ENCODE measurements at places on chromosomes 7 and 10.

DNA sequence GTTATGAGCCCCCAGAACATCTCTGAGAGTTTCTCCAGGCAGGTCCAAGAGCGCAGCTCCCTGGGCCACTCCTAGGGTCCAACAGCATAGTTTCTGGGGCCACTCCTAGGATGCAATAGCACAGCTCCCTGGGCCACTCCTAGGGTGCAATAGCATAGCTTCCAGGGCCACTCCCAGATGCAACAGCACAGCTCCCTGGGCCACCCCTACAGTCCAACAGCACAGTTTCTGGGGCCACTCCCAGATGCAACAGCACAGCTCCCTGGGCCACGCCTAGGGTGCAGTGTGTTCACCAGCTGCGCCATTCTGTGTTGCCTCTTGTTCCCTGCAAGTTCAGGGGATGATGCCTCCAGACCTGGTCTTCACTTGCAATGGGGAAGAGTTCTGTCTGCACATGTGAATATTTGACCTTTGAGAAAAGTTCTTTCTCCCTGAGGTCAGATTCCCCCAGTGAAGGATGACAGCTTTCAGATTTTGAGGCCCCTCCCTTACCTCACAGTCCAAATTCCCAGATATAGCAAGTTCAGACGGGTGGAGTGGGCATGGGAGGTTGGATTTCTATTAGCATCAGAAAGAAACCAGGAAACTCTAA lies 43.0 kb upstream of the LEP start:
- DNase-seq = no peak

DNA sequence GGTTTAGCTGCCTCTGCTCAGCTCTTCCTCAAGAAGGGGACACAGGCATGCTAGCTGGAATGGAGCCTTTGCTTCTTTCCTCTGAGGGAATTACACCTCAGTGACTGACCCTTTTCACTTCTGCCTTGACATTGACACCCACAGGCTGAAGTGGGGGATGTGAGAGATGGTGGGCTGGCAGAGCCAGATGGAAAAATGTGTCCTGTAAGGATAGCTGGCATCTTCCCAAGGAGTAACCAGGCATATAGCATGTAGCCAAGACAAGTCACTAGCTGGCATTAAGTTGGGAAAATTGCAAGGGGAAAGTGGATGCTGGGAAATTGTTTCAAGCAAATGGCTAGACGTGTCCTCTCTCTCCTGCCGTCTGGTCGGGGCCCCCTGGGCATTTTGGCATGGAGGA lies 19.9 kb downstream of the STMP1 start:
- DNase-seq = no peak

- no peak for DNase-seq
Measured at GRCh38 chr7:30181736-30182522, 47.1 kb downstream of the MTURN start.

- no peak for DNase-seq
Measured at GRCh38 chr7:10875080-10875479, 98.6 kb upstream of the PHF14 start.

- DNase-seq = peak; percentile 7
Measured at GRCh38 chr10:90723416-90724068, 134.3 kb downstream of the HTR7 start.

GRCh38 chr7:159030490-159031134 lies 114.1 kb downstream of the VIPR2 start:
- no peak for DNase-seq

DNA sequence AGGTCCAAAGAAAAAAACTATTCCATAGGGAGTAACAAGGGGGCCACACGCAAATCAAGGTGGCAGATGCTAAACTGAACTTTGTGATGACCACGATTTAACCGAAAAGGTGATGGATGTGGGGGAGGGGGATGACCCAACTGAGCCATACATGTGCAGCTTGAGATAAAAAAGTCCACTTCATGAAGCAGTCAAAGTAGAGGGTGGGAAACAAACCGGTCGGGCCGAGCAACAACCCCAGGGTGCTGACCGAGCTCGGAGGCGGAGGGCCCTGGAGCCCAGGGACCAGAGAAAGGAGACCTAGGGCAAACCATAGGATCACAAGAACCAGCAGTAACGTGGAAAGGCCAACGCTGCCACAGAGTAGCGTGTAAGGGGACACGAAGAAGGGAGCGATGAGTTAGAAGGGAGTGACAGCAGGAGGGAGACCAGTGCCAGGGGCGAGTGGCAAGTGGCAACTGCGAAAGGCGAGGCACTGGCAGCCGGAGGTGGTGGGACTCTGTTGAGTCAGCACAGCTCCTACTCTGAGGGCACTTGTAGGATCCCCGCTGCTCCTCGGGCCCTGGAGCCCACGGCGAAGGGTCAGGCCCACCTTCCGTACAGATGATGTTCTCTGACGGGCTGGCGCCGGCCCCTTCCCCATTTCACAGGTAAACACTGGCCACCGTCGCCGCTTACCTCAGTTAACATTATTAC lies 540 bp downstream of the SNX13 start:
- DNase-seq = no peak

- no peak for DNase-seq
Measured at GRCh38 chr7:7773334-7774309, 55.2 kb upstream of the RPA3 start.

- no peak for DNase-seq
Measured at GRCh38 chr7:42745357-42746059, 166.4 kb downstream of the C7orf25 start.

GRCh38 chr10:3417096-3417495 lies 244.5 kb upstream of the PITRM1 start:
- DNase-seq = no peak

GRCh38 chr10:92241158-92241500 lies 49.7 kb downstream of the CPEB3 start:
- no peak for DNase-seq

- DNase-seq = no peak
Measured at GRCh38 chr7:96181174-96181573, 140.7 kb downstream of the SLC25A13 start.

GRCh38 chr10:9297580-9297979 lies 1243.1 kb downstream of the GATA3 start:
- no peak for DNase-seq

DNA sequence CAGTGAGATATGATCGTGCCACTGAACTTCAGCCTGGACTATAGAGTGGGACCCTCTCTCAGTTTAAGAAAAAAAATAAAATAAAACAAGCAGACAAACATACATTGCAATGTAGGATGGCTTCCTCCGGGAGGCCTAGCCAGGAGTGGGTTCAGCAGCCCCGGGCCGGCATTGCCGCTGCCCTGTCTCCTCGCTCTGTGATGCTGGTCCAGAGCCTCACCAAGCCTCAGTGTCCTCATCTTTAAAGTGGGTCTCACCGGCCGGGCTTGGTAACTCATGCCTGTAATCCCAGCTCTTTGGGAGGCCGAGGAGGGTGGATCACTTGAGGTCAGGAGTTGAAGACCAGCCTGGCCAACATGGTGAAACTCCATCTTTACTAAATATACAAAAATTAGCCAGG lies 71.6 kb downstream of the PTPRE start:
- no peak for DNase-seq

DNA sequence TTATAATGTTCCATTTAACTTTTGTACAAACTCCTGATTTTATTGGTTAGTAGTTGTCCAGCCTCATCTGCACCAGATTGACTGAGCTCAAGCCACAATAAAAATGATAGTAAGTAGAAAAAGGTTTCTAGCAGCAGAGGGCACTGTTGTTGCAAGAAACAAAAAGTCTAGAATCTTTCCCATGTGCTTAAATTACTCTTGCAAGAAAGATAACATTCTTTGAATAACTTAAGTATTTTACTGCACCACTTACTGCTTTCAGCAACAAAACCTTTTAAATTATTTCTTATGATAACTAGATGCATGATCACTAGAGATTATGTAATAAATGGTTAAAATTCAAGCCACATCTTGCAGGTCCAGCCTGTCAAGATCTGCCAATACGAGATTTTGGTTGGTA lies 27.0 kb downstream of the LMOD2 start:
- peak; percentile 17 for DNase-seq

GRCh38 chr7:76220185-76221057 lies 18.7 kb downstream of the SRRM3 start:
- no peak for DNase-seq

DNA sequence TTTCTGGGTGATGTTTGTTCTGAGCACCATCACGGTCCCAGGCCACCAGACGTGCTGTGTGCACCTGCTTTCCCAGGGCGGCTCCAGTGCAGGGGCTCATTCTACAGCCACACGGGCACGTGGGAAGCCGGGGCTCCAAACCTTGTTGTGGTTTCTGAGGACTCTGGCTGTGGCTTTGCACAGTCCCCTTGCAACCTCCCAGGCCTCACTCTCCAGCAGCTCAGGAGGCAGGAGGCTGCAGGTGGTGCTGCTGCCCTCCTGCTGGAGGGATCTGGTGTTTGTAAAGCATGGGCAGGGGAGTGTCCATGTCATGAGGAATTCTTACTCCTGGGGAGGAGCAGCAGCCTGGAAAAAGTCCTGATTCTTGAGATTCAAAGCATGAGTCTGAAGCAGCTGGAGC lies 54.3 kb downstream of the INSYN2A start:
- DNase-seq = no peak

Measured in central memory CD4-positive, alpha-beta T cell (primary cell).